ENCODE measurements at places on chromosomes 2 and 18. TPM values are rescaled to one million over a fixed set of nuclear protein-coding genes. Genes with fewer than 3 reads are reported as not detected.

RANBP2 gene
- 33.9 TPM for total RNA-seq

DYNC1I2 gene
- total RNA-seq = 52.7 TPM

HOXD13 gene
- not detected for total RNA-seq

RGPD3 gene
- total RNA-seq = not detected

KATNAL2 gene
- total RNA-seq = 12.2 TPM

GRCh38 chr2:181566334-181567032 lies 90.4 kb downstream of the CERKL start:
- no peak for DNase-seq
- no peak overlapping the region for H3K27ac ChIP-seq
- H3K4me3 ChIP-seq = no peak overlapping the region

DNA sequence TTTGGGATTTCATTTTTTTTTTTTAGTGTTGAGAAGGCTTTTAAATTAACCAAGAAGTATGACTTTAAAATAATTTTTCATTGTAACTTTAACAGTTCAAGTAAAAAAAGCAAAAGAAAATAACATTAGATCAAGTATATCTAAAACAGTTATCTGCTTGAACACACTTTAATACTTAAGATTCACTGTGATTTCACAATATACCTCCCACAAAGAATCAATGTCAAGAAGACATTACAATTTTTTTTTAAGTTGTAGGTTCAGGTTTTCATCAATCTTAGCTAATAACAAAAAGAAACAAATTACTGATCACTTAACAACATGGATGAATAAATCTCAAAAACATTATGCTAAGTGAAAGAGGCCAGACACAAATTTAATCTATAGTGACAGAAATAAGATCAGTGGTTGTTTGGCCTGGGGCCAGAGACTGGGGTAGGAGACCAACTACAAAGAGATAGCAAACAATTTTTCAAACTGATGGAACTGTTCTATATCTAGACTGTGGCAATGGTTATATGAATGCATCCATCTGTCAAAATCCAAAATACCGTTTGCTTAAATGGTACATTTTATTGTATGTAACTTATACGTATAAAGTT lies 74.8 kb upstream of the FRZB start:
- no peaks in the 10 kb centered on the region for H3K4me1 ChIP-seq
- peaks cover 9% of the 10 kb centered on the region for H3K36me3 ChIP-seq
- no peak for DNase-seq
- H3K4me3 ChIP-seq = no peak overlapping the region

- H3K36me3 ChIP-seq = no peaks in the 10 kb centered on the region
- no peaks in the 10 kb centered on the region for H3K27me3 ChIP-seq
- H3K4me3 ChIP-seq = no peak overlapping the region
- no peak overlapping the region for H3K27ac ChIP-seq
- H3K4me1 ChIP-seq = peaks cover 10% of the 10 kb centered on the region
These were observed 14.8 kb downstream of the KLHL29 start for GRCh38 chr2:23399674-23400261.

GRCh38 chr18:6273423-6273822 lies 141.3 kb downstream of the L3MBTL4 start:
- no peaks in the 10 kb centered on the region for H3K36me3 ChIP-seq
- no peak for DNase-seq
- H3K4me1 ChIP-seq = no peaks in the 10 kb centered on the region
- H3K4me3 ChIP-seq = no peak overlapping the region

- H3K4me1 ChIP-seq = no peaks in the 10 kb centered on the region
- no peaks in the 10 kb centered on the region for H3K27me3 ChIP-seq
These were observed 329.7 kb upstream of the KLHL29 start for GRCh38 chr2:23055251-23055650.

DNA sequence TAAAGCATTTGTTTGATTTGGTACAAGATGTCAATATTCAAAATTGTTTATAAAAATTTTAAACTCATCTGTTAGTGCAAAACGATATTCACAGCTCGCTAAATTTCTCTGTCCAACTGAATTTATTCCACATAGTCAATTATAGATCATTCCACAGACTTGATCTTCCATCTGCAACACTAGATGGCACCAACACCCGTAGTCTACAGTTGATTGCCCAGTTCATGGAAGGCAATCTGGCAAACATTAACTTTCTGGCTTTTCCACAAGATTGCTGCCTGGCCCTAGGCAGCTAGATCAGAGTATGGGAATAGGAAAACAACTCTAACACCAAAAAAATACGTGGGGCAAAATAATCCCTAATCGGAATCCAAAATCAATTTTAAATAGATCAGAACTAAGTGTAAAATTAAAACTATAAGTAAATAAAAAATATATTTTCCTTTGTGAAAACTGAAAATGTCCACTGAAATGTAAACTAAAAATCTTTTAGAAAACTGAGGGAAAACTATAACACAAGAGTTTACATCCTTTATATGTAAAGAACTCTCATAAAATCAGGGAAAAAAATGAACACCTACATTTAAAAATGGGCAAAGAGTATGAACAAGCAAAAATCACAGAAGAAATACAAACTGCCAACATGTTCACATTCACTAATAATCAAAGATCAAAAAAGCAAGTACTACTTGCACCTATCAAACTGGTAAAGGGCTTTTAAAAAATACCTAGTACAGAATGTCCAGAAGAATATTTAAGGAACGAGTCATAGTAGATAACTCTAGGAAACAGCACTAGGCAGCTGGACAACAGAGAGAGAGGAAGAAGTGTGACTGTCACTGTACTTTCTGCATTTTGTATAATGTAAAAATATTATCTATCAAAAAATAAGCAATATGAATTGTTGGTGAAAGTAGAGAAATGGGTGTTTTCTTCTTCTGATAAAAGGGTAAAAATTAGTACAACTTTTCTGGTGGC lies 35.0 kb downstream of the RTN4 start:
- peak; percentile 74 for DNase-seq
- H3K4me1 ChIP-seq = peaks cover 57% of the 10 kb centered on the region

GRCh38 chr2:11750422-11750821 lies 4.0 kb downstream of the LPIN1 start:
- H3K27me3 ChIP-seq = no peaks in the 10 kb centered on the region
- H3K27ac ChIP-seq = no peak overlapping the region
- H3K36me3 ChIP-seq = no peaks in the 10 kb centered on the region

- no peaks in the 10 kb centered on the region for H3K36me3 ChIP-seq
- peaks cover 37% of the 10 kb centered on the region for H3K4me1 ChIP-seq
- DNase-seq = no peak
- H3K4me3 ChIP-seq = no peak overlapping the region
These were observed 825.9 kb downstream of the TRIB2 start for GRCh38 chr2:13542642-13543041.

GRCh38 chr2:52253416-52253980 lies 1221.6 kb upstream of the NRXN1 start:
- DNase-seq = no peak
- no peaks in the 10 kb centered on the region for H3K27me3 ChIP-seq
- H3K4me1 ChIP-seq = no peaks in the 10 kb centered on the region
- no peak overlapping the region for H3K4me3 ChIP-seq

- no peaks in the 10 kb centered on the region for H3K4me1 ChIP-seq
- H3K36me3 ChIP-seq = no peaks in the 10 kb centered on the region
- no peaks in the 10 kb centered on the region for H3K27me3 ChIP-seq
- H3K4me3 ChIP-seq = no peak overlapping the region
- no peak for DNase-seq
- no peak overlapping the region for H3K27ac ChIP-seq
These were observed 265.3 kb upstream of the NXPH2 start for GRCh38 chr2:139045524-139045923.

- H3K4me1 ChIP-seq = no peaks in the 10 kb centered on the region
- H3K27me3 ChIP-seq = no peaks in the 10 kb centered on the region
- H3K27ac ChIP-seq = no peak overlapping the region
- no peaks in the 10 kb centered on the region for H3K36me3 ChIP-seq
These were observed 18.1 kb upstream of the LOXHD1 start for GRCh38 chr18:46675112-46675511.

Measured in body of pancreas (tissue), 4 donors.